ENCODE measurements at places on chromosomes 1 and 21.

DNA sequence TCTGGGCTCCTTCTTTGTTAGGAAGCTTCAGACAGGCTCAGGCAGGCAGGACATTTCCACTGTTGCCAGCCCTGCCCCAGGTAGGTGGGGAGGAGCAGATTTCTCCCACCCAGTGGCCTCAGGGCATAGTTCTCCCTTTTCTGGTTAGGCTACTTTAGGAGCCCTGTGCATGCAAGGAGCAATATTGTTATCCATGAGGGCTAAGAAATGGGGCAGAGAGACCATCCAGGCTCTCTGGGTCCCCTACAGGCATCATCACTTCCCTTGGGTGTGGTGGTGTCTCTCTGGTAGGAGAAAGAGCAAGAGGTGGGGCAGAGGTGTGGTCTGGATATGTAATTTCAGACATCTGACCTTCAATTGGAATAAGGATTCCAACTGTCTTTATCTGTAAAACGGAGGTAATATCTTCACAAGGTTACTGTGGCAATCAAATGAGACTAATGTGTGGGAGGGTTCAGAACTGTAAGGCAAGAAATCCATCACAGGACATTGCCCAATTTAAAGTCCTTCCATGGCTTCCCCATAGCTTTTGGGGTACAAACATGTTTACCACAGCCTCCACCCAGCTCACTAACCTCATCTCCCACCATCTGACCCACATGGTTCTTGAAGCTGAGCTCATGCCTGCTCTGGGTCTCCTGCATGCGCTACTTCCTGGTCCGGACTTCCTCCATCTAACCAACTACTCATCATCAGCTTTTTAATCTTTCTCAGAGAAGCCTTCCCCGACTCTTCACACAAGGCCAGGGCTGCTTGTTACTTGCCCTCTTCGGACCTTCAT, 26.1 kb downstream of the PCAT6 start:
- peak; percentile 40 for DNase-seq

- DNase-seq, result peak; percentile 67
Observed at GRCh38 chr1:8015036-8015808, 10.9 kb downstream of the ERRFI1 start.

DNA sequence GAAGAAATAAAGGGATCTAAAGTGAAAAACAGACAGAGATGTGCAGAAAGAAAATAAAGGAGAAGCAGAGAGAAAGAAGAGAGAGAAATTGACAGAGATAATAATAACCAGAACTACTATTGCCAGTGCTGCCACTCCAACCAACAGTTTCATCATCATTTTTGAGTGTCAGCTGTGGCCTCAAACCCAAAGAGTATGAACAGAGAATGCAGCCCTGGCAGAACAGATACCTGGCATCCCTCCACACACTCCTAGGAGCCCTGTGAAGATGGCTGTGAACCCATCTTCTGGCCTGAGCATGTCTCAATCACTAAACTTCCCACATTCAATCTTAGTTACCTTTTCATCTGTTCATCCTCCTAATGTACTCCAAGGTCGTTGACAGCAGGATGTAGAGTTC, 385.8 kb upstream of the NFIA start:
- no peak for DNase-seq

GRCh38 chr1:19338323-19338762, 26.2 kb downstream of the SLC66A1 start:
- no peak for DNase-seq

DNA sequence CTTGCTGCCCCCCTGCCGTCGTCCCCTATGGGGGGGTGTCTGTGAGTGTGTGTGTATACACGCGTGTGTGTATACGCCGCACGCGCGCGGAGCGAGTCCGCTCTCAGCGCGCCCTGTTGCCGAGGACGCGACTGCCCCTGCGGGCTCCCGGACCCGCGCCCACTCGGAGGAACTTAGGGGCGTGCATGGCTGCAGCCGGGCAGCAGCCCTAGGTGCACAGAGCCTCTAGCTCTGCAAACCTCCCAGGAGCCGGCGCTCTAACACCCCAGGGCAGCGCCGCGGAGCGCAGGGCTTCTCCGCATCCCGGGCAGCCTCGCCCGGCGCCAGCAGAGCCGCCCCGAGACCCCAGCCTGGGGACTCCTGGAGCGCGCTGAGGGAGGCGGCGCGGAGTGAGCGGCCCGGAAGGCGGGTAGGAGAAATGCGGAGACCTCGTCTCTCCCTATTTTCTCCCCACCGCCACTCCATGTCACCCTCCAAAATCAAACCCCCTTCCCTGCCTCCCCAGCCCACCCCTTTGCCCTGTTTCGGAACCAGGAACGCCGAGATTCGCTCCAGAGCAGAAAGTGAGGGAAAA, 574 bp downstream of the ITPKB start:
- peak; percentile 54 for DNase-seq

DNA sequence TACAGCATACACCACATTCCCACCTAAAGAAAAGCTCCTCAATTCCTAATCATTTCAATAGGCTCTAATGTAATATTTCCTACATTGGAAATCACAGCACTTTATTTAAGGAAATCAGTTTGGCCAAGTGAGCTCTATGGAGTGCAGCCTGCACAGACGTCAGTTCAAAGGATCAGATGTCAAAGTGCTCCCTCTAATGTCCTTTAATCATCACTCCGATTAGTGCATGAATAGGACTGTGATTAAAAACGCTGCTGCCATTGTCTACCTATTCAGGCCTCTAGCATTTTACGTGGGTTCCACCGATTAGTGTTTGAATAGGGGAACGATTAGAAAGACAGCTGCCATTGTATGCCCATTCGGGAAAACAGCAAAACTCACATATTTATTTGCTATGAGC, 50.2 kb downstream of the DPYD start:
- DNase-seq, result no peak

GRCh38 chr21:35206141-35207125, 157.3 kb upstream of the RUNX1 start:
- no peak for DNase-seq

DNA sequence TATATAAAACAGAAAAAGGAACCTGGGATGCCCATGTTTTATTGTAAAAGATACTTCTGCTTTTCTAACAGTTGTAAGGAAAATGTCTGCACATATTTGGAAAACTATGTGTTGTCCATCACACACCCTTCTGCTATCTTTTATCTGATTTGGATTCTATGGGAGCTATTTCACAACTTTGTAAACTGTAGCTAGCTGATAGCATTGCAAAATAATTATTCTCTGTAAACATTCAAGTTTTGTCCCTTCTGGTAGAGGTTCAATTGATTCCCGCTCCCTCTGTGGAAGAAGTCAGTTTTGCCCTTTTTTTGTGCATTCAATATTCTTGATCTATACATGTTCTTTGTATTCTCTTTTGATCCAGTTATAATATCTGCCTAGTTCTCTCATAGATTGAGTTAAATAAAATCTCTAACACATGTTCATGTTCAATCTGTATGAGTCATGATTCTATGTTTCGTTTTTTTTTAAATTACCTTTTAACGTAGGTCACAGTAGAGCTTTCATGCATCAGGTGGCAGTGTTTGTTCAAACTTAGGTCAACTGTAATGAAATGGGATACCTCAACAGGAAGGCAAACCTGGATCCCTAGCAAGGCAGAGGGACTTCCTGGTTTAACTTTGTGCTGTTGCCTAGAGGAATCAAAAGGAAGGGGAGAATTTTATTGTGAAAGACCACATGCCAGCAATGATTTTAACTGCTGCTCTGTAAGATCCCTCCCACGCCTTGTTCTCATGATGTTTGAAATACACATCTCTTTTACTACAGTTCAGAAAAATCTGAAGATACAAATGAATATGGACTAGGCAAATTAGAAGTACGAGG, 26.0 kb upstream of the BCL9 start:
- DNase-seq, result no peak

DNA sequence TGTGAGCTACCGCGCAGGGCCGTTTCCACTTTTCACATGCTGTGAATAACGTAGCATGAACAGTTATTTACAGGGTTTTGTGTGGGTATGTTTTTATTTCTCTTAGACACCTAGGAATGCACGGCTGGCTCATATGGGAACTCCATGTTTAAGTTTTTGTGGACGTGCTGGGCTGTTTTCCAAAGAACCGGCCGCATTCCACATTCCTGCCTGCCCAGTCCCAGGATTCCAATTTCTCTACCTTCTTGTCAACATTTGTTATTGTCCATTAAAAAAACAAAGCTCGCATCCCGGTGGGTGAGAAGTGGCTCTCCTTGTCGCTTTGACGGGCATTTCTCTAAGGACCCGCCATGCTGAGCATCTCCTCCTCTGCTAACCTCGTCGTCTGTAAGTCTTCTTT, 47.1 kb upstream of the LRRC3 start:
- DNase-seq, result no peak

DNA sequence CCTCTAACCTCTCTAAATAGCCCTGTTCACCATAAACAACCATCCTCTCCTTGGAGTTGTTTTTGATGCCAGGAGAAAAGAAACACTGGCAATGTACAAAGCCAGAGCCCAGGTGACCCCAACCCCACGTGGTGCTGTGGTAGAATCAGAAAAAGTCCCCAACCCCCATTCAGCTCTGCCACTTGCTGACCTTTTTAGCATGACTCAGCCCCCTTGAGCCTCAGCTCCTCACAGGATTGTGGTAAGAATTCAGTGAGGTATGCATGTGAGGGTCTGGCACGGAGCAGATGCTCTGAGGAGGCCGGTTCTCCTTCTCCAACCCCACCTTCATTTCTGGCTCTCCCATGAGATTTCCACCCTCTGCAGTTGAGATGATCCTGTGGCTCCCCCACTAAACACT, 11.1 kb upstream of the CHI3L1 start:
- DNase-seq, result no peak

DNA sequence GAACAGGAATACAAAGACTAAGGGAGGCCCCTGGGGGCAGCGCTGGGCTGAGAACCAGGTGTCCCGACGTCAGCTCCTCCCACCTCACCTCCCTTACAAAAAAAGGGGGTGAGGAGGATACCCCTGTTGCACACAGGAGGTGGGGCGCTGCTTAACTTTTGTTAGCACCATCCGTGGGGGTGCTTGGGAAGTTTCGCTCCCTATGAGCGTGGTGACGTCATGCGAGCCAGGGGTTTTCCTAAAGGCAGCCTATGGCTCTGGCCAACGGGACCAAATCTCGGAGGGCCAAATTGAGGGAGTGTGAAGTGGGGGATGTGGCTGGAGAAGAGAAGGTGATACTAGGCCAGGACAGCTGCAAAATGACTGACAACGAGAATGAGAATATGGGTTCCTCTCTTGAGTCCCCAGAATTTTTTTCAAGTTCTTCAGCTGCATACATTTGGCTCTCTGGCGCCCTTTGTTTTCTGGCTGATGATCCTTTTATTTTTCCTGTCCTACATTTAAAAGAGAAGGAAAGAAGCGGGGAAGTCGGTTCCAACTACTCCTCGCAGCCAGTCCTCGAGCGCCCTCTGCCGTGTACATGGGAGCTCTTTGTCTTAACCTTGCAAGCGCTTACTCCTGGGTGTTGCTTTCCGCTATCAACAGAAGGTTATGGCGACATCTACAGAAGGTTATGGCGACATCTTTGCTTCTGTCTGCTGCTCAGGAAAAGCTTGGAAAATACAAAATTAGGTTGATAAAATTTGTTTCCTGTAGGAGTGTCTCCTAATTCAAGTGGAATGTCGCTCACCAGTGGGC, 48.0 kb upstream of the ZC3H11B start:
- DNase-seq, result peak; percentile 80

DNA sequence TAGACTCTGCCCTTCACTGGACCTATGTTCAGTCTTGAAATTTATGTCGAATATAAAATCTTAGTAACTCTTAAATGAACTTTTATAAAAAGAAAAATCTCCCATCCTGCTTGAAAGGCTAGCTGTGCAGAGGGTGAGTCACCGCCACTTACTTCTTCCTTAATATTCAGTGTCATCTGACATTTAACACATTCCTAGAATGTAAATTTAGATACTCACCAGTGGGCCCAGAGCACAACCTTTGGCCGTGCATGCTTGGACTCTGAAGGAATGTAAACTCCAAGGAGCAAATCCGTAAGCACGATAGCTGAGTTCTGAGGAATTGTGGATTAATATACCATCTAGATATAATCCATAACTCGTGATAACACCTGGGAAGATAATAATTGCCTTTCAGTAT, 403.3 kb downstream of the KCTD3 start:
- no peak for DNase-seq

GRCh38 chr1:201493757-201494617, 12.9 kb downstream of the CSRP1 start:
- no peak for DNase-seq

DNA sequence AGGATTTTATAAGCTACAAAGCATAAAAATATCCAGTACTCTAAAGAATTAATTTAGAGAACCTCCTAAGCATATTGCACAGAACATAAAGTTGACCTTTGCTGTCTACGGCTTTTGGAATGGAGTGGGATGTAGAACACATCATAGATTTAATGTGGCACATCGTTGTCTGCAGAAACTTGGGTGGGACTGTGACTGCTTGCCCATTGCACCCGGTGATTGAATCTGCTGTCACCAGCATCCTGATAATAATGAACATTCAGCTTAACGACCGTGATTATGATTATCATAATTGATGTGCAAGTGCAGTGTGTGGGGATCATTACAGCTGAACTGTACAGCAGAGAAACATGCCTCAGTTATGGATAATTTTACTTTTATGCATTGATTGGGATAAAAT, 181.9 kb downstream of the SPATA17 start:
- no peak for DNase-seq

GRCh38 chr1:9382643-9383491, 90.2 kb downstream of the SPSB1 start:
- DNase-seq, result no peak

DNA sequence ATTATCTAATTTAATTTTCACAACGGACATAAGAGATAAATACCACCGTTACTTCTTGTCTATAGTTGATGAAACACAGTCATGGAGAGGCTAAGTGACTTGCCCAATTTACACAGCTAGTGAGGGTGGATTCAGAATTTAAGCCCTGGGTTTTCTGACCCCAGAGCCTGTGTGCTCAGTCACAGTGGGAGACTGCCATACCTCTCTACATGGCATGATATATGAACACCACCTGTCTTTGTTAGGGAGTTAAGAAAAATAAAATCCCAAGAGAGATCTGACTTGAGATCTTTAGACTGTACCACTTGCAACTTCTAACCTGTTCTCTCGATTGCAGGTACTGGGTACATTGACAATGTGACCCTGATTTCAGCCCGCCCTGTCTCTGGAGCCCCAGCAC, 40.3 kb downstream of the LAMC2 start:
- no peak for DNase-seq

- DNase-seq, result no peak
Observed at GRCh38 chr1:234661317-234661928, 51.4 kb upstream of the IRF2BP2 start.

DNA sequence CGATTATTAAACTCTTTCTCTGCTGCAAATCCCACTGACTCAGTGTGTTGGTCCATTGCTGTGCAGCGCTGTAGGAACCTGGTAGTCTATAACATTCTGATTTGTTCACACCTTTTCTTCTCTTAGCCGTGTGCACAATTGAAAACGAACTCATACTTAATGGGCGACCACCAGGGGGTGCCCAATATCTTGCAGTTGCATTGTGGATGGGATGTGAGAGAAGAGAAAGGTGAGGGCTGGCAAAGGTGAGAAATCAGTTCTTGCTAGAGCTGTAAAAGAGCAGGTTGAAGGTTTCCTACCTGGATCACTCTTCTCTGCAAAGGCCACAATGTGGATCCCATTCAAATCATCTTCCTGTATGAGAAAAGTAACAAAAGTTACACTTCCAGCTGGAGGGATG, 51.0 kb downstream of the CASQ2 start:
- DNase-seq, result peak; percentile 27

- DNase-seq, result peak; percentile 87
Observed at GRCh38 chr1:27284425-27285273, 37.3 kb upstream of the TMEM222 start.

GRCh38 chr21:43824333-43825241, 35.2 kb downstream of the RRP1 start:
- DNase-seq, result no peak
